ENCODE measurements at places on chromosomes 11 and 22. TPM values are rescaled to one million over a fixed set of nuclear protein-coding genes. Genes with fewer than 3 reads are reported as not detected.

DNA sequence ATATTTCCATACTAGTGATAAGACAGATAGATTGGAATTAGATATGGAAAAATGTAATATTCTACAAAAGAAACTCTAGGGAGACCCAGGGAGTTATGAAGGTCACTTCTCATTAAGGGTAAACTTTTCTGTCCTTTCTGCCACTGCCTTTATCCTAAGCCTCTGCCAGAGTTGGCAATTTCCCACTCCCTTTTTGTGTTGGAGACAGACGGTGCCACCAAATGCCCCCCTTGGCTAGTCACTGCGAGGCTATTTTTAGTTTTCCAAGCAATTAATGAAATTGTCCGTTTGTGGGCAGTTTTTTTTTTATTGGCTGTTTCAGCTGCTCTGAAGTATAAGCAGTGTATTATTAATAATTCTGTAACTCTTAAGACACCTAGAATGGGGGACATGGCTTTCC lies 67.6 kb upstream of the TENM4 start:
- DNase-seq, result no peak

- DNase-seq, result no peak
Measured at GRCh38 chr11:415640-416041, 842 bp upstream of the SIGIRR start.

GRCh38 chr11:116172156-116172555 lies 600.6 kb downstream of the BUD13 start:
- DNase-seq, result no peak

GRCh38 chr22:16988257-16988656 lies 19.8 kb downstream of the GAB4 start:
- DNase-seq, result no peak

DNA sequence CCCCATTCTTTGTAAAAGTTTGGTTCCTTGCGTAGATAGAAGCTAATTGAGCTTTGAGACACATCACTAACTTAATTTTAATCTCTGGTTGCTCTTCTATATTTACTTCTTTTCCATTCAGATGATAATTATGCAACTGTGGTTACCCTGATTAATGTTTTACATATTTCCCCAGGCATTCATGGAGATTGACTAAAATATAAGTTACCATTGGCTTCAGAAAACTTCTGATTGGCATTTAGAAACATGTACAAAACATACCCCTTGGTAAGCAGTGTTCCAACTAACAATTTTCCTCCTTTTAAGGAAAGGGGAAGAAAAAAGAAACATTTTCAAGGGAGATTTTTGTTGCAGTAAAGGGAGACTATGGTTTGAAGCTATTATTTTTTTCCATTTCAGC lies 43.9 kb downstream of the FAT3 start:
- no peak for DNase-seq

RELA gene
- 36.1 TPM for total RNA-seq
